Foreskin keratinocyte (primary cell): ENCODE measurements at places on chromosomes 12 and 14. TPM values are rescaled to one million over a fixed set of nuclear protein-coding genes. Genes with fewer than 3 reads are reported as not detected.

The GIT2 gene
- total RNA-seq = 28.7 and 33.1 TPM in 2 replicates

The TCL1B gene
- not detected in 2 replicates for total RNA-seq

The RFLNA gene
- total RNA-seq = 4.7 and 45.5 TPM in 2 replicates

The OTX2 gene
- not detected in 2 replicates for total RNA-seq

The TSPAN11 gene
- total RNA-seq = not detected in 2 replicates

The TAS2R31 gene
- total RNA-seq = 0.61 and 0.74 TPM in 2 replicates

The CPNE8 gene
- total RNA-seq = 12.2 and 13.5 TPM in 2 replicates

The AICDA gene
- not detected in 2 replicates for total RNA-seq

The CPNE6 gene
- not detected in 2 replicates for total RNA-seq

The PTHLH gene
- total RNA-seq = 301 and 338 TPM in 2 replicates

The OLR1 gene
- total RNA-seq = not detected in 2 replicates

The OR6C2 gene
- total RNA-seq = not detected in 2 replicates

The BEGAIN gene
- total RNA-seq = 0.48 and 0.53 TPM in 2 replicates

The TMEM253 gene
- total RNA-seq = 0.34 and 0.42 TPM in 2 replicates

The MAP3K9 gene
- 6.5 and 6.7 TPM in 2 replicates for total RNA-seq

The IFNG gene
- total RNA-seq = not detected in 2 replicates

The ARPC3 gene
- 337 and 365 TPM in 2 replicates for total RNA-seq

The C14orf180 gene
- not detected in 2 replicates for total RNA-seq

The ST8SIA1 gene
- 0.46 and 0.54 TPM in 2 replicates for total RNA-seq

The NTF3 gene
- not detected in 2 replicates for total RNA-seq

The ABCD2 gene
- 0.03 and 0.04 TPM in 2 replicates for total RNA-seq

The RNASE3 gene
- total RNA-seq = not detected in 2 replicates

The IL22 gene
- total RNA-seq = not detected in 2 replicates

The LRRC74A gene
- total RNA-seq = not detected in 2 replicates

The OTOGL gene
- not detected in 2 replicates for total RNA-seq

The TAS2R50 gene
- total RNA-seq = 0.11 and 0.31 TPM in 2 replicates

The PARPBP gene
- total RNA-seq = 15.2 and 18.4 TPM in 2 replicates

The AGAP2 gene
- 0.35 and 0.82 TPM in 2 replicates for total RNA-seq

The SLCO1B1 gene
- total RNA-seq = not detected in 2 replicates

The COX8C gene
- total RNA-seq = not detected in 2 replicates

The IL31 gene
- total RNA-seq = not detected in 2 replicates

The CACNA1C gene
- not detected in 2 replicates for total RNA-seq

The RIMBP2 gene
- 0.03 and 0.04 TPM in 2 replicates for total RNA-seq

The KLRD1 gene
- not detected in 2 replicates for total RNA-seq

The SSPN gene
- total RNA-seq = 0.49 and 0.51 TPM in 2 replicates

The IFNG-AS1 gene
- total RNA-seq = not detected in 2 replicates

The CLEC9A gene
- not detected in 2 replicates for total RNA-seq

The C14orf39 gene
- not detected in 2 replicates for total RNA-seq

The OASL gene
- 3.7 and 5.5 TPM in 2 replicates for total RNA-seq

The NR4A1 gene
- 3.0 and 3.5 TPM in 2 replicates for total RNA-seq

The TSHR gene
- not detected in 2 replicates for total RNA-seq

The GALNT16 gene
- not detected in 2 replicates for total RNA-seq

The LBHD2 gene
- total RNA-seq = not detected in 2 replicates

The SERPINA12 gene
- total RNA-seq = not detected in 2 replicates

The PMEL gene
- total RNA-seq = 0.85 and 1.3 TPM in 2 replicates

The KCNH3 gene
- total RNA-seq = 0.20 and 0.25 TPM in 2 replicates

The COX14 gene
- 42.7 and 44.0 TPM in 2 replicates for total RNA-seq

The NPAS3 gene
- total RNA-seq = not detected in 2 replicates

The SLC10A1 gene
- not detected in 2 replicates for total RNA-seq

The ASCL1 gene
- total RNA-seq = not detected in 2 replicates

The CSRP2 gene
- total RNA-seq = 21.6 and 38.5 TPM in 2 replicates

The REM2 gene
- 0.14 TPM in 2 replicates for total RNA-seq

The CLEC1A gene
- not detected in 2 replicates for total RNA-seq

The RNASE7 gene
- total RNA-seq = 10.5 and 17.1 TPM in 2 replicates
